ENCODE measurements at places on chromosomes 7 and 10. TPM values are rescaled to one million over a fixed set of nuclear protein-coding genes. Genes with fewer than 3 reads are reported as not detected.

The HOXA10 gene
- total RNA-seq: 1.1 TPM

The PTPRZ1 gene
- 0.47 TPM for total RNA-seq

The CCDC146 gene
- 8.7 TPM for total RNA-seq

DNA sequence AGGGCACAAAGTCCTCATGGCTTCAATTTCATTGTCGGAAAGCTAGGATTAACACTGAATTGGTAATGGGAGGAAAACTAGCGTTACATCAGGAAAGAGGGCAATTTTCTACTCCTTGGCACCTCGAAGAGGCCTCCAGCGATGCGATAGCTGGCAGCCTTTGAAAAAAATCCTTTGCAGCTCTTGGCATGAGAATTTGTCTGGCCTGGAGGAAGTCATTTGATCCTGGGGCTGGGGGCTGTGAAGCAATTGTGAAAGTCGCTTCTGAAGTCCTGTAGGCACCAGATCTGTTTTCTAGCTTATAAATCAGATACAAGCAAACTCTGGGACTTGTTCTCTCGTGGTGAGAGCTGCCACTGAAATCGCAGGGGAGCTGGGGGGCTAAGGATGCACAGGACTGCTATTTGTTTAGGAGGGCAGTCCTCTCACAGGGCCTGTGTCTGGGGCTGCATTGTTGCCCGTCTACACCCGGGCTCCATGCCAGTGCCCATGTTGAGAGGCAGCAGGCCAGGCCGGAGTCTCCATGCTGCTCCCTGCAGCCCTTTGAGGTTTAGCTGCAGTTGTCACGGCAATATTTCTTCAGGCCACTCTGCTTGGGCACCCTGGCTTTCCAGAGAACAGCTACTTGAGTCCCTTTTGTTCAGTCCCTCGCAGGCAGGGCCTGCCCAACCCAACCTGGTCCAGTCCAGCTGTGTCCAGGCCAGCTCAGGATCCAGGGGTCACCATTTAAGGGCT lies 206.8 kb upstream of the LYZL1 start:
- H3K27ac ChIP-seq: no peak overlapping the region
- no peaks in the 10 kb centered on the region for H3K4me1 ChIP-seq
- no peak for DNase-seq
- H3K4me3 ChIP-seq: no peak overlapping the region
- H3K36me3 ChIP-seq: no peaks in the 10 kb centered on the region

DNA sequence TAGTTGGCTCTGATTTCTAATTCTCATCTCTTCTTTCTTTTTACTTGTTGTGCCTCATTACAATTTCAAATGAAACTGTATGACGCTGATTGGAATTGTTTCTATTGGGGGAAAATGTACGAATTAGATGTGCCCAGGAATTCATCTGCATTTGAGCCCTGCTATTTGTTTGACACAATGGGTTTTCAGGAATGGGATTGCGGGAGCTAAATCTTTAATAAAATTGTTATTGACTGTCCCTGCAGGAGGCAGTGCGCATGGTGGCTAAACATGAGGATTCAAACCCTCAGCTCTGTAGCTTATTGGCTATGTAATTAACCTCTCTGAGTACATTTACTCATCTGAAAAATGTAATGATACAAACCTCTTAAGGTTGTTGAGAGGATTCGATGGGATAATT lies 181.6 kb downstream of the NXPH1 start:
- no peak overlapping the region for H3K27ac ChIP-seq
- H3K4me3 ChIP-seq: no peak overlapping the region
- H3K4me1 ChIP-seq: no peaks in the 10 kb centered on the region
- no peak for DNase-seq
- H3K36me3 ChIP-seq: no peaks in the 10 kb centered on the region
- no peaks in the 10 kb centered on the region for H3K27me3 ChIP-seq

DNA sequence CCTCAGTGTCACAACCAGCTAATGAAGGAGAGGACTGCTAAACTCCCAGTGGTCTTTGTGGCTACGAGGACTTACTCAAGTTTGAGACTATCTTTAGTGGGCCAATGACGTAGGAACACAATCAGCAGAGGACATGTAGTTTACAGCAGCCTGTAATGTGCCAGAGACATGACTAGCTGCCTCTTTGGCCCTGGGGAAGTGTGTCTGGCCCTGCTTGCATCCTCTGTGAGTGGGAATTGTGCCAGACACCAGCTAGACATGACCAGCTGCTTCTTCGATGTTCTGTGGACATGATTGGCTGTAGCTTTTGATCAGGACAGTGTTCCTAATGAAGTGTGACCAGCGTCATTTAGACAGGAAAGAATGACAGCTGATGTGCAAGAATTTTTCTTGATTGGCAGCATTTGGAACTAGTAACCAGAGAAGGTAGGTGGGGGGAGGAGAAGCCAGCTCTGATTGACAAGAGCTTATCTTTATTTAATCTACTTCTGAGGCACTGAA lies 141.7 kb downstream of the AUTS2 start:
- H3K36me3 ChIP-seq: no peaks in the 10 kb centered on the region
- no peaks in the 10 kb centered on the region for H3K27me3 ChIP-seq
- H3K4me1 ChIP-seq: peaks cover 29% of the 10 kb centered on the region
- no peak for DNase-seq
- H3K27ac ChIP-seq: peak overlapping the region; percentile 44

DNA sequence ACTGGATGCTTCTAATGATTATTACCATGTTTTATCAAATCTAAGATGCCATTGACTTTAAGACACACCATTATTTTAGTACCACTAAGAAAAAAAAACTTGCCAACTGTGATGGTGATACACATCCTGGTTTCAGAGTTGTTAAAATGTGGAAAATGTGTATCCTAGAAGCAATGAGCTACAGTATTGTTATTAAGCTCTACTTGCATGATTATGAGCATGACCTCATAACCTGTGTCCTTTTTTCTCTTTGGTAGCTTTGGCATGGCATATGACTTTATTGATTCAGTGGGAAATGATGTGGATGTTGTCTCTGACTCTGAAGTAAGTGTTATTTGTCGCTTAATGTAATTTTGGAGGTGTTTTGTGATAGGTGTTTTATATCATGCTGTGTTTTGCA lies 3.3 kb downstream of the EDRF1 start:
- peaks cover 12% of the 10 kb centered on the region for H3K4me1 ChIP-seq
- peaks cover 19% of the 10 kb centered on the region for H3K36me3 ChIP-seq
- no peak overlapping the region for H3K4me3 ChIP-seq
- no peak overlapping the region for H3K27ac ChIP-seq
- H3K27me3 ChIP-seq: no peaks in the 10 kb centered on the region
- DNase-seq: no peak

GRCh38 chr7:82655965-82656364 lies 212.4 kb upstream of the CACNA2D1 start:
- H3K36me3 ChIP-seq: no peaks in the 10 kb centered on the region
- no peak overlapping the region for H3K27ac ChIP-seq
- H3K27me3 ChIP-seq: no peaks in the 10 kb centered on the region

DNA sequence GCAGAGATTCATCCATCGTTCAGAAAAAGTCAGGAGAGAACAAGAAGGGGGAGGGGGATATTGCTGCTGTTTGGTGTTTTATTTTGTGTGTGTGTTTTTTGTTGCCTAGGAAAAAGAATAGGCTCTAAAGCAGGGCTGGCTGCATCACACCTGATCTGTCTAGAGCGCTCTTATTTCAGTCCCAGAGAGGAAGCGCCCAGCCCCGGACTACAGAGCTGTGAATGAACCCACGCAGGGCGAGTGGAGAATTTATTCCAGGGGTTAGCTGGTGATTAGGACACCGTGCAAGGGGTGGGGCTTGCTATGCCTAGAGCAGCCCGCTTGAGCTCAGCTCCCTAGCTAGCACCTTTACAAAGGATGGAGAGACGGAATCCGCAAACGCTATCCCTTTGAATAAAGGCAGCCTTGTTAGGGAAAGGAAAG lies 621 bp upstream of the FAM13C start:
- H3K27ac ChIP-seq: peak overlapping the region; percentile 52
- no peaks in the 10 kb centered on the region for H3K36me3 ChIP-seq
- H3K4me3 ChIP-seq: peak overlapping the region; percentile 5
- peaks cover 2% of the 10 kb centered on the region for H3K27me3 ChIP-seq
- no peaks in the 10 kb centered on the region for H3K4me1 ChIP-seq

- H3K4me1 ChIP-seq: peaks cover 15% of the 10 kb centered on the region
- H3K4me3 ChIP-seq: peak overlapping the region; percentile 98
- H3K36me3 ChIP-seq: peaks cover 30% of the 10 kb centered on the region
Measured at GRCh38 chr10:72353028-72353964, 1.4 kb downstream of the DNAJB12 start.

GRCh38 chr7:87458148-87458547 lies 17.3 kb downstream of the ABCB4 start:
- no peak overlapping the region for H3K27ac ChIP-seq
- H3K27me3 ChIP-seq: no peaks in the 10 kb centered on the region
- no peak for DNase-seq
- H3K4me1 ChIP-seq: no peaks in the 10 kb centered on the region
- no peak overlapping the region for H3K4me3 ChIP-seq
- H3K36me3 ChIP-seq: no peaks in the 10 kb centered on the region

DNA sequence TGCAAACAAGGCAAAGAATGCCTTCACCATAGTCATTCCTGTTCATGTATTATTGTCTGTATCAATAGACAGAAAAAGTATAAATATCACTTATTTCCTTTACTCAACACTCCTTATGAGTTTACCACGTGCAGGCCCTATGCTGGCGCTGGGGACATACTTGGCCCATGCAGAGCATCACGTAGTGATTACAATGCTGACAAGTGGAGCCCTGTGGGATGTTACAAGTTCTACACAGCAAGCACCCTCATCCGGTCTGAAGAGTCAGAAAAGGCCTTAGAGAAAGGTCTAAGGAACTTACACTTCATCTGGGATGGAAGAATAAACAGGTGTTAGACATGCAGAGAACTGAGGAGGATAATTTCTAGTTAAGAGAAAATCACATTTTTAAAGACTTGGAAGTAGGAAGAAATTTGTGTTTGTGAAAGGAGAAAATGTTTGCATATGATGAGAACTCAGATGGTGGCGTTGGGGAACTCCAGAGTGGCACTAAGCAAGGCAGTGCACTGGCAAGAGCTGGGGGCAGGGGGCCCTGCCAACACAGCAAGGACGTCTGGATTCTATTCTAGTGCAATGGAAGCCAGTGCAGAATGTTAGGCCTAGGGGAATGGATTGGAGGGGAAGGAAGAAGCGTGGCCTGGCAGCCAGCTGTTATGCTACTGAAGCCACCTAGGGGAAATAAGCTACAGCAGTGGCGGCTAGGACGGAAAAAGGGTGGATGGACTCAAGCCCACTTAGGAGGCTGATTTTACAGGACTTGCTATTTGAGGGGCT lies 116.2 kb downstream of the ELMO1 start:
- no peak overlapping the region for H3K4me3 ChIP-seq
- H3K27ac ChIP-seq: no peak overlapping the region
- H3K4me1 ChIP-seq: no peaks in the 10 kb centered on the region
- DNase-seq: no peak
- H3K27me3 ChIP-seq: no peaks in the 10 kb centered on the region
- H3K36me3 ChIP-seq: peaks cover 17% of the 10 kb centered on the region

- H3K4me3 ChIP-seq: no peak overlapping the region
- no peak overlapping the region for H3K27ac ChIP-seq
- DNase-seq: no peak
- H3K36me3 ChIP-seq: no peaks in the 10 kb centered on the region
- H3K27me3 ChIP-seq: no peaks in the 10 kb centered on the region
- H3K4me1 ChIP-seq: no peaks in the 10 kb centered on the region
Measured at GRCh38 chr10:1668399-1668798, 68.9 kb downstream of the ADARB2 start.
